ENCODE measurements at places on chromosomes 3 and 15.

DNA sequence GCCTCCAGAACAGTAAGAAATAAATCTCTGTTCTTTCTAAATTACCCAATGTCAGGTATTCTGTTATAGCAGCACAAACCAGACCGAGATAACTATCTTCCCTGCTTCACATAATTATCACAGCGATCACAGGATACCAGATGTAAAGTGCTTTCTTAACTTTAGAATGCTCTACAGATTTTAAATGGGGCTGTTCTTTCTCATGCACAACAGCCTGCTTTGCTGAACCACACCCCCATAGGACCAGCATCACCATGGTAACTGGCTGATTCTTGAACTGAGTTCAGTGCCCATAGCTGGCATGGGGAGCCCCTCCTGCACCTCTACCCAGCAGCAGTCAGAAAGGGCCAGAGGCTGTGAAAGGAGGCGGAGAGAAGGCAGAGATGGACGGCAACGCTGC, 7.8 kb downstream of the CD80 start:
- no peak for DNase-seq

GRCh38 chr15:61256231-61256630, 27.1 kb upstream of the RORA start:
- DNase-seq: no peak

- DNase-seq: no peak
These were observed 62.7 kb downstream of the TCF12 start for GRCh38 chr15:56981160-56981559.

- DNase-seq: no peak
These were observed 5.4 kb upstream of the FBN1 start for GRCh38 chr15:48650931-48651330.

DNA sequence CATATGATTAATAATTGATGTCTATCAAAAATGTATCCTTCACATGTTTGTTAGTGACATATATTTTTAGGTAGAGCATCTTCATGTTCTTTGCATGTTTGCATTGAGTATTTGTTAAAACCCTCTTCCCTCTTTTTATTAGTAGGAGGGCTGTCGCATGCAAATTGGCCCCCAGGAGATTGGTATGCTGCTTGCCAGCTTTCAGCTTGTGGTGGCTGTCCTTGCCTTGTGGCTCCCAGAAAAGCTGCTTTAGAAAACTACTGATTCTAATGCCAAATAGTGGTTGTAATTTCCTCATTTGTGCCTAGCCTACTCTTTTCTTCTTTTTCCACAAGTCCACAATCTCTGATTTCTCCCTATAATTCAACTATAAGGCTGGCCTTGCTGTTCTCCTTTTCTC, 886.8 kb downstream of the VGLL3 start:
- no peak for DNase-seq

DNA sequence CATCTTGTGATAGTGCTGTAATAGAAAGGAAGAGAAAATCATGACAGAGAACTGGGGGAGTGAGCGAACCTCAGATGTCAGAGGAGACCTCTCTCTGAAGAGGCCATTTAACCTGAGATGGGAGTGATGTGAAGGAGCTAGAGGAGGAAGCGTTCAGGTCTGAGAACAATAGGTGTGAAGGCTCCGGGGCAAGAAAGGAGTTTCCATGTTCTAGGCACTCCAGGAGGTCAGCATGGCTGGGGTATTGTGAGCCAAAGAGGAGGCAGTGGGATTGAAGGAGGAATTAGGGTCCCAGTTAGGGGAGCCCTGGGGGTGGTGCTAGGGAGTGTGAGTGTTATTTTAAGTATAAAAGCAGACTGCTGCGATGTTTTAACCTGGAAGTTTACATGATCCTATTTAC, 8.8 kb upstream of the FILIP1L start:
- DNase-seq: no peak

- DNase-seq: no peak
These were observed 218.2 kb upstream of the NR2E3 start for GRCh38 chr15:71592203-71592602.

DNA sequence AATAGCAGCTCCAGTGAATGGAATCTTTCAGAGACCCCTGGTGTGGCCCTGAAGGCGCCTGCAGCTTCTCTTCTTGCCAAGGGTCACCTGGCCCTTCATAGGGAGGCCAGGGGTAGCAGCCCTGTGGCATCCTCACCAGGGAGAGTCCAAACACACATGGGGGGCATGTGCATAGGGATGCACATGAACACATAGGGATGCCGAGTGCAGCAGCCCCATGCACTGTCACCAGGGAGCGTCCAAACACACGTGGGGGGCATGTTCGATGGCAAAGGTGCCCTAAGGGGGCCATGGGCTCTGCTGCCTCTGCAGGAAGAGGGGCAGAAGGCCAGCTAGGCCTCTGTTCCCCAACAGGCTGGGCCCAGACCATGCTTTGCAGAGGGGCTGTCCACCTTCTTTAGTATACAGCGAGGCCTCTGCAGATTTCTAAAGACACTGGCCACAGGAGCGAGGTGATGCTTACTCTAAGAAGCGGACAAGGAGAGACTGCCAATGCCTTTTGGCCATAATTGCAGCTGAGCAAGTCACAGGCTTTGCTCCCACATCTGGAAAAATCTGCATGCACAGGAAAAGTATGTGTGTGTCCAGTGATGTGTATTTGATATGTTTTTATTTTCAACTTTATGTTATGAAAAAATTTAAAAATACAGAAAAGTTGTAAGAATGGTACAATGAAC, 21.0 kb downstream of the ANAPC13 start:
- no peak for DNase-seq

DNA sequence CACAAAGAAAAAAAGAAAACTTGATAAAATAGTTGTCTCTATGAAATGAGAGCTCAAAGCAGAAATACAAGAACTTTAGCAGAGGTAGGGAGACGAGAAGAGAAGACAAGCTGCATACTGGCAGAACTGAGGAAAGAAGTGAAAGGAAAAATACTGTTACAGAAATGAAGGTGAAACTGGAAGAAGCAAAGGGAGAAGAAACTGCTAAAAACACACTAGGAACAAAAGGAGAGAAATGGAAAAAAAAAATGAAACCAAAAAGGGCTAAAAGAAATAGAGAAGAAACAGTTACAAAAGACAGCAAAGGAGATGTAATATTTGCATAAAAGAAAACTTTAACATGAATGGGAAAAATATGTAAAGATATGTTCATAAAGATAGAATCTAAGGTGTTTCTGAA, 27.3 kb upstream of the ANPEP start:
- no peak for DNase-seq

DNA sequence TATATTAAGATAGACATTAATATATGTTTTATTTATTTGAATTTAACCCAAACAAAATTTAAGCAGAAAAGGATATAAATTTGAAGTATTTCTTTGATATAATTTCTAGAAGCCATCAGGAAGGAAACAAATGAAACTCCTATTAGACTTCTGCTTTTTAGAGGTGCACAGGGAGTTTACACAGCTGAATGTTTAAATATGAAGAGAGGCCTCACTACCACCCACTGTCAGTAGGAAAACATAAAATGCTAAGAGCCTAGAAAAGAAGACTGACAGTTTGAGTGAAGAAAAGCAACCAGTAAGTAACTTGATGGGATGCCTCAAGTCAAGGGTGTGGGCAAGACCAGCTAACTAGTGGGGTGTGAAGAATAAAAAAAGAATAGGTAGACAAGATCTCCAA, 19.7 kb downstream of the PLSCR2 start:
- no peak for DNase-seq

DNA sequence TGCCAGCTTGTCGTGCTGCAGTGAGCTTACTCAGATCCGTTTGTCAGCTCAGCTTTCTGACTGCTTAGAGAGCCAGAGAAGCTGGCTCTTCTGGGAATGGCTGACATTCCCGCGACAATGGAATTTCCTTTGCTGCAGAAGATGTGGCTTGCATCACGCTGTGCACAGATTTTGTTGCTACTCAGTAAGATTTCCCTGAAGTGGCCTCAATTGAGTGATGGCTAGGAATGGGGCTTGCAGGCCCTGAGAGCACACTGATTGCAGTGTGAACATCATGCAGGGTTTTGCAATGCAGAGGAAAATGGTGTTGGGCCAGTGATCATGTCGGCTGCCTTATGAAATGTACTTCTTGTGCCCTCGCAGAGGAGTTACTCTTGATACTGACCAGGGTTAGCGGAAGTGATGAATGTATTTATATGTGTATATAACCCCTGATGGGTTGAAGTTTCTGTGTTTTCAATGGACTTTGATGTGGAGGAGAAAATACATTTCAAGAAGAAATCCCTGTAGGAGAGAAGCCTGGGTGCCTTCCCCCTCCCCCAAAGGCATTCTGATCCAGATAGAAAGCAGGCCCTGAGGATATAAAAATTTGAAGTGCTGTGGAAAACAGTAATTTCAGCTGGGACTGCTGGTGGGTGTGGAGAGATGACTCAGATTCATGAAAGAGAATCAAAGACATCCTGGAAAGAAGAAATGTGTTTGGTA, 102.5 kb upstream of the PDZRN3 start:
- no peak for DNase-seq

Measured in HFF-Myc (cell line).